Tibial nerve (tissue), 4 donors: ENCODE measurements at places on chromosomes 1 and 21. TPM values are rescaled to one million over a fixed set of nuclear protein-coding genes. Genes with fewer than 3 reads are reported as not detected.
A peak's percentile ranks its signal among the peaks of the same experiment; 100 is the strongest.

Gene RGS2
- total RNA-seq, result 15.0 TPM

DNA sequence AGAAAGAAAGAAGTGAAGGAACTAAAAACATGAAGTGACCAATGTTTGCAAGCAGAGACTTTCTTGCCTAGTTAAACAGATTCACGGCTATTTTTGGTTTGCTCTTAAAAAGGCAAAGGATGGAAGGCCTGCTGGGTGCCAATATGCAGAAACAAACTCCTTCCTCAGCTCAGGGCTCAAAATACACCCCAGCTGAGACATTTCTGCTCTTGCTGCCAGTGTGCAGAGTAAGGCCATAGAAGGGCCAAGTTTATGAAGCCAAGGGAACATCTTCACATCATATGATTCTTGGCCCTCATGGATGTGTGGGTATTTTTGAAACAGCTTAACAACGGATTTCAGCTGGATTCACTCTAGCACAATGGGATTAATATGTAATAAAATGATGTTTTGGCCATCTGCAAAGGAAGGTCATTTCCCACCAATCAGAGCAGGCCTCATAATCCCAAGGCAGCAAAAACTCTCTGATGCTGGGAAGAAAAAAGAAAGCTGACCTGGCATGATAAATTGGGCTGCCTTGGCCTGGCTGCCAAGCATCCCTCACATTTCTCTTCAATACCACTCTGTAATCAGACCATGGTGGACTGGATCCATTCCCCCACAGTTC is 70.7 kb downstream of the CAPZB start:
- H3K4me1 ChIP-seq, result peaks cover 58% of the 10 kb centered on the region
- H3K4me3 ChIP-seq, result no peak overlapping the region
- DNase-seq, result no peak

DNA sequence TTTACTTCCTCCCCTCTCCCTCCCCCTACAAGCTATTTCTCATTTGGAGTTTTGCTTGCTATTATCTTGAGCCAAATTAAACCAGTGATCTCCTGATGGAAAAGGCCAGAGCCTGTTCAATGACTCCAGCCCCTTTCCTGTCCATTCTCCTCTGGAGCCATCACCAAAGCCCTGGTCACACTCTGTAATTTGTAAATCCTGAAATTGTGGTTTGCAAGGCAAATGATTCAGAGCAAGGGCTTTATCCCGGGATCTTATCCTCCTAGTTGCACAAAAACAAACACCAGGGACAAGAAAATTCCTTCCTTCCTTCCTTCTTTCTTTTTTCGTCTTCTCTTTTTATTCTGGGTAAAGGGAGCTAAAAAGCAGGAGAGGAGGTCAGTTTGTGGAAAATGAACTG is 366.1 kb upstream of the ST6GALNAC5 start:
- no peak for DNase-seq
- H3K4me1 ChIP-seq, result no peaks in the 10 kb centered on the region
- no peaks in the 10 kb centered on the region for H3K27me3 ChIP-seq

GRCh38 chr1:29050166-29050565 is 73.5 kb downstream of the TMEM200B start:
- H3K4me1 ChIP-seq, result no peaks in the 10 kb centered on the region
- H3K4me3 ChIP-seq, result no peak overlapping the region
- H3K27me3 ChIP-seq, result no peaks in the 10 kb centered on the region
- DNase-seq, result no peak

GRCh38 chr1:236741753-236742152 is 53.3 kb upstream of the MTR start:
- no peaks in the 10 kb centered on the region for H3K4me1 ChIP-seq
- no peaks in the 10 kb centered on the region for H3K27me3 ChIP-seq
- H3K36me3 ChIP-seq, result no peaks in the 10 kb centered on the region
- no peak overlapping the region for H3K4me3 ChIP-seq
- no peak for DNase-seq
- no peak overlapping the region for H3K27ac ChIP-seq

GRCh38 chr1:228887960-228888359 is 152.7 kb downstream of the RHOU start:
- H3K4me1 ChIP-seq, result no peaks in the 10 kb centered on the region
- H3K36me3 ChIP-seq, result no peaks in the 10 kb centered on the region
- DNase-seq, result no peak
- H3K27me3 ChIP-seq, result no peaks in the 10 kb centered on the region

DNA sequence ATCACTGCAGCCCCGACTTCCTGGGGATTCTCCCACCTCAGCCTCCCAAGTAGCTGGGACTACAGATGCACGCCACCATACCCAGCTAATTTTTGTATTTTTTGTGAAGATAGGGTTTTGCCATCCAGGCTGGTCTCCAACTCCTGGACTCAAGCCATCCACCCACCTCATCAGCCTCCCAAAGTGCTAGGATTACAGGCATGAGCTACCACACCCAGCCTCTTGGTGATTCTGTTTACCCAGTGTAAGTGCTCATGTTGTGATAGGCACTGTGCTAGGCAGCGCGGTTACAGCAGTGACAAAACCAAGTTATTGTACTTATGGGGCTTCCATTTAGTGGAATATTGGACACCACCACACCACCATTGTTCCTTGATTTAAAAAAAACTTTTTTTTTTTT is 9.7 kb upstream of the STX12 start:
- no peaks in the 10 kb centered on the region for H3K4me1 ChIP-seq
- H3K36me3 ChIP-seq, result peaks cover 41% of the 10 kb centered on the region

- DNase-seq, result no peak
- H3K4me3 ChIP-seq, result no peak overlapping the region
- no peak overlapping the region for H3K27ac ChIP-seq
- H3K27me3 ChIP-seq, result no peaks in the 10 kb centered on the region
- no peaks in the 10 kb centered on the region for H3K4me1 ChIP-seq
- H3K36me3 ChIP-seq, result no peaks in the 10 kb centered on the region
Observed at GRCh38 chr21:28177124-28177523, 815.6 kb downstream of the LTN1 start.

- H3K36me3 ChIP-seq, result no peaks in the 10 kb centered on the region
- no peak overlapping the region for H3K4me3 ChIP-seq
- no peaks in the 10 kb centered on the region for H3K4me1 ChIP-seq
Observed at GRCh38 chr1:94698759-94699502, 121.2 kb upstream of the SLC44A3 start.

DNA sequence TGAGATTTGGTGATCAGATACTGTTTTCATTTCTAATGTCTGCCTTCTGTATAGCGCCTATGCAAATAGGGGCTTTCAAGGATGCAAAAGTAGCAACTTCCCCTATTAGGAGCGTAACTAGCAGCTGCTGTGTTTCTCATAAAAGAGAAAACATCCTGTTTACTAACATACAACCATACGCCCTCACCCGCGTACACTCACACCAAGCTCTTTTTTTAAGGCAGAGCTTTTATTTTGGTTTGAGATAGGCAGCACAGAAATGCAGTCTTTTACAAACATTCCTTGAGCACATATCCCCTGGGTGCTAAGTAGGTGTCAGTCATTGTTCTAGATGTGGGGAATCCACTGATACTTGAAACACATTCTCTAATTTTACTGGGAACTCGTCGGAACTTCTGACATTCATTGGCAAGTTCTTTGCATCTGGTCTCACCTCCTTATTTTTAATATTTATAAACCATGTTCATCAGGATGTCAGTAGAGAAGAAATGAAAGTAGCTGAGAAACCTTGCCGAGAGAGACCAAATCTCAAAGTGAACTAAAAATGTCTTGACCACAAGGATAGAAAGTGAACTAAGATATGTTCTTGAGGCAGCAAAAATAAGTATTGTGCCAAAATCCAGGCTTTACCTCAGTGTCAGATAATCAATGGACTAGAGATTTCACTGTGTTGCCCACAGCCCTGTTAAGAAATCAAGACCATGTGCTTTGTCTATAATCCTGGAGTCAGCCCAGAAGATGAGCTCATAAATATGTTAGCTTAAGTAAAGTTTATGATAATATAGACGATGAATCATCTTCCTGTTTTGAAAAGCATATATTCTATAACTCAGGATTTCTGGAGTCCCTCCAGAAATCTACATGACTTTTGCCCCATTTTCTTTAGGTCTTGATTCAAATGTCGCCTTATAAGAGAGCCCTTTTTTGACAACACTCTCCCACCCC is 350.9 kb downstream of the ST6GALNAC3 start:
- H3K4me1 ChIP-seq, result no peaks in the 10 kb centered on the region
- DNase-seq, result no peak
- no peaks in the 10 kb centered on the region for H3K27me3 ChIP-seq
- no peak overlapping the region for H3K27ac ChIP-seq
- H3K36me3 ChIP-seq, result no peaks in the 10 kb centered on the region
- no peak overlapping the region for H3K4me3 ChIP-seq

DNA sequence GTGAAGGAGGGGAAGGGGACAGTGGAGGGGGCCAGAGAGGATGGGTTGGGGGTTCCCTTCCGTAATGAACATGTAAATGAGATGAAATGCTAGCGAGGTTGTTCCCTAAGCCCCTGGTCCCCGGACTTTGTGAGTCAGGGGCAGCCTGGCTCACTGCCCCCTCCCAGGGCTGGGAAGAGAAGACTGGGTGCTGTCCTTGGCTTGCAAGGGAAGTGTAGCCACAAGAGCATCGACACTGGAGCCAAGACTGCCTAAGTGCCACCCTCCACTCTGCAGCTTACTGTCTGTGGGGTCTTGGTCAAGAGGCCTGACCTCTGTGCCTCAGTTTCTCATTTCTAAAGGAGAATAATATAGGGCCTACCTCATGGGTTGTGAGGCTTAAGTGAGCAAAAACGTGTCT is 483 bp downstream of the PEAR1 start:
- peak overlapping the region; percentile 55 for H3K4me3 ChIP-seq
- H3K36me3 ChIP-seq, result no peaks in the 10 kb centered on the region
- no peak for DNase-seq
- H3K27me3 ChIP-seq, result peaks cover 25% of the 10 kb centered on the region
- peaks cover 67% of the 10 kb centered on the region for H3K4me1 ChIP-seq

DNA sequence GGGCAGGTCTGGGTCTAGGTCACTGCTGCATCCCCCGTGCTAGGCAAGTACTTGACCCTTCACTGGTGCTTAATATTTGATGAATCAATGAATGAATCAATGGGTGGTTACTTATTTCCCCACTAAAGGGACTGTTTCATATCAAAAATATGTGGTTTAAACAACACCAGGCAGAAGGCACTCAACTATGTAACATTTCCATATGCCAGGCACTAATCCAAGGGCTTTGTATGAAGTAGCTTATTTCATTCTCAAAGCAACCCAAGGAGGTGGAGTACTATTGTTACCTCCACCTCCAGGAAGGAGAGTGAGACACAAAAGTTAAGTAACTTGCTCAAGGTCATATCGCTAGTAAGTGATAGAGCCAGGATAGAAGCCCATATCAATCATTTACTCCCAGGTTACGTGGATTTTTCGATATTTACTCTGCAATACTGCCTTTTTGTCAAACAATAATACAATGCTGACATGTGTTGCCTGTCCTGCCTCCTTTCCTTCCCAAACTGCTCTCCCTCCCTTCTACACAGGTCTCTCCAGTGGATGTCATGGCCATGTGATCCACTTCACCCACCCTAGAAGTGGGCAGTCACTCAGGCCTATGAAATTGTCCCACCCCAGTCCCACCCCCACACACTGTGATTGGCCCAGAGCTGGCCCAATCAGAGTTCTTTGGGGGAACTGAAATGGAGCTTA is 142.8 kb downstream of the ETS2 start:
- no peak for DNase-seq
- H3K27ac ChIP-seq, result no peak overlapping the region
- no peaks in the 10 kb centered on the region for H3K4me1 ChIP-seq

Gene STUM
- total RNA-seq, result 7.3 TPM

GRCh38 chr1:244322181-244322580 is 129.5 kb downstream of the ADSS2 start:
- H3K27ac ChIP-seq, result peak overlapping the region; percentile 47
- H3K27me3 ChIP-seq, result no peaks in the 10 kb centered on the region
- H3K36me3 ChIP-seq, result no peaks in the 10 kb centered on the region
- H3K4me1 ChIP-seq, result peaks cover 15% of the 10 kb centered on the region

Gene NR1I3
- total RNA-seq, result not detected

- no peak overlapping the region for H3K4me3 ChIP-seq
- H3K27ac ChIP-seq, result no peak overlapping the region
- no peak for DNase-seq
- H3K4me1 ChIP-seq, result no peaks in the 10 kb centered on the region
Observed at GRCh38 chr1:223231011-223231572, 88.0 kb upstream of the TLR5 start.

DNA sequence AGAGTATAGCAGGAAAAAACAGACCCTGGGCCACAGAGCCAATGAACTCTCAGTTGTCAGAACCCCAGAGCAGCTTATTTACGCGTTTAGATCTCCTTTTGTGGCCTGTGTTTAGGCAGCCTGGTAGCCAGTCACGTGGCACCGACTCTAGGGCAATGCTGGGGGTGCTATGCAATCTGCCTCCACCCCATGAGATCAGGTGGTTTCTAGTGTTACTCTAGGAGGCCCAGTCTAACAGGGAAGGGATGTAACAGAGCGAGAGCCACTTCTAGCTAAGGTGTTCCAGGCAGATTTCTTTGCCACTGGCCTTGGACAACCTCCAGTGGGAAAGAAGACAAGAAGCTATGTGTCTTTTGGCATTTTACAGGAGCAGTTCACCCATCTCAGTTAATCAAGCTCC is 12.0 kb upstream of the A3GALT2 start:
- no peak overlapping the region for H3K4me3 ChIP-seq
- no peak for DNase-seq
- peaks cover 25% of the 10 kb centered on the region for H3K36me3 ChIP-seq

Gene PRELP
- total RNA-seq, result 125 TPM

DNA sequence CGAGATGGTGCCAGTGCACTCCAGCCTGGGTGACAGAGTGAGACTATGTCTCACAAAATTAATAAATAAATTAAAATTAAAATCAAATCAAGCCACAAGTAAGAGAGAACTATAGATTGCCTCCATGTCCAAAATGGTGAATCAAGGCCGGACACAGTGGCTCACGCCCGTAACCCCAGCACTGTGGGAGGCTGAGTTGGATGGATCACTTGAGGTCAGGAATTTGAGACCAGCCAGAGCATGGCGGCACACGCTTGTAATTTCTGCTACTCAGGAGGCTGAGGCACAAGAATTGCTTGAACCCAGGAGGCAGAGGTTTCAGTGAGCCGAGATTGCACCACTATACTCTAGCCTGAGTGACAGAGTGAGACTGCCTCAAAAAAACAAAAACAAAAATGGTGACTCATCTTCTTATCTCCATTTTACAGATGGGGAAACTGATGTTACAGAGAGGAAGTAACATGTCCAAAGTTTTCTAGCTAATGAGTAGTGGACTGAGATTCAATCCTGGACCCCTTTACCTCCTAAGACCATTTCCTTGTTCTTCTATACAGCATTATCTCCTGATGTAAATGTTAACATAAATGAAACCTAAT is 99.0 kb upstream of the HNRNPU start:
- H3K27me3 ChIP-seq, result no peaks in the 10 kb centered on the region
- DNase-seq, result no peak
- H3K4me1 ChIP-seq, result peaks cover 9% of the 10 kb centered on the region
- no peaks in the 10 kb centered on the region for H3K36me3 ChIP-seq
- H3K4me3 ChIP-seq, result no peak overlapping the region
- peak overlapping the region; percentile 76 for H3K27ac ChIP-seq

GRCh38 chr1:14136881-14137280 is 436.9 kb downstream of the PRDM2 start:
- H3K27me3 ChIP-seq, result no peaks in the 10 kb centered on the region
- no peaks in the 10 kb centered on the region for H3K36me3 ChIP-seq
- H3K27ac ChIP-seq, result no peak overlapping the region
- H3K4me3 ChIP-seq, result no peak overlapping the region
- H3K4me1 ChIP-seq, result no peaks in the 10 kb centered on the region

Gene CELA3B
- 0.66 TPM for total RNA-seq

Gene PKN2
- total RNA-seq, result 36.3 TPM
